Activated naive CD4-positive, alpha-beta T cell treated with anti-CD3 and anti-CD28 coated beads, Interleukin-2, amount 50 U/mL, for 16 hours (primary cell): ENCODE measurements at places on chromosomes 3 and 15.

DNA sequence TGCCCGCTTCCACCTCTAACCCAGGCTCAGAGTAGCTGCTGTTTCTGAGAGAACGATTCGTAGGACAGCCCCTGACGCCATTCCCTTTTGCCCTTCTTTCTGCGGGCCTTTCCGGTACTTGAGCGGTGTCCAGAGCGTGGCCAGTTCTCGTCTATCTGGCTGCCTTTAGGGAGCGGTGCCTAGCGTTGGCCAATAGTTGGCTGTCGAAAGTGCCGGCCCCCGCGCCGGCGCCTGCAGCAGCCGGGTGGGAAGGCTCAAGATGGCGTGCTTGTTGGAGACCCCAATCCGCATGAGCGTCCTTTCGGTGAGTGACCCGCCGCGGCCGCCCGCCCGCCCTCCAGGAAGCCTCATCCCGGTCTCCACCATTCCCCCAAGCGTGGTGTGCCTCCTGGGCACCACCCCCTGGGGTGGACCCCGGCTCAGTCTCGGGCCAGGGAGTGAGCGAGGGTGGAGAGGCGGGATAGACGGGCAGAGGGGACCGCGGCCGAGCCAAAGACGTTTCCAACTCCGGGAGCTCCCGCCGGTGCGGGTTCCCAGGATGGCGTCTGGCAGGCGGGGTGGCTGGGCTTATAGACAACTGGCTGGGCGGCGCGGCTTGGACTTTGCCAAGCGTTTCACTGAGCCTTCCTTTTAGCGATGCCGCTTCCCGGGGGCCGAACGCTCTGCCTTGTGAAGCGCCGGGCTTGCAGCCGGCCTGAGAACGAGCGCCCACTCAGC, at the start of gene ARMC8:
TSS of gene ARMC8 (plus strand) at position 6 of the 717 bp plus-strand sequence. CDS start at position 260, 254 bp downstream.
- peak; percentile 42 for DNase-seq

DNA sequence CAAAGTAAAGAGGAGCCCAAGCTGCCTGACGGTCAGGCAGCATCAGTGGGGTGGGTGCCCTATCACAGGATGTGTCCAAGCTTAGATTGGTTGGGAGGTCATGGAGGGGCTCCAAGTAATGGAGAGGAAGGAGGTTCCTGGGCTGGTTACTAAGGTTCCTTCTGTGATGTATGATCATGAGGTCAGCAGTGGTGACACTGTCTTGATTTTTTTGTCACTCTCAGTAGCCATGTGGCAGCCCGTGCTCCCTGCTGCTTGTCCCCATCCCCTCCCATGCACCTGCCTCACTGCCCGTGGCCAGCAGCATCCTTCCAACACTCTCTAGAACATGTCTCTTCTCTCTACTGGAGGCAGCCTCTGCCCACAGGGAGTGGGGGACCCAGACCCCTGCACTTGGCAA, 261.7 kb downstream of the TLE3 start:
- DNase-seq: no peak

GRCh38 chr3:145176907-145177306, 984.1 kb downstream of the PLOD2 start:
- DNase-seq: no peak

- DNase-seq: no peak
These were observed 130.1 kb upstream of the PRICKLE2 start for GRCh38 chr3:64355401-64355807.

- DNase-seq: no peak
These were observed 263 bp downstream of the ST8SIA2 start for GRCh38 chr15:92393980-92394308.

GRCh38 chr3:31980530-31981205, 394 bp downstream of the OSBPL10 start:
- peak; percentile 59 for DNase-seq

- no peak for DNase-seq
These were observed 119.0 kb upstream of the DLG1 start for GRCh38 chr3:197417441-197417840.

DNA sequence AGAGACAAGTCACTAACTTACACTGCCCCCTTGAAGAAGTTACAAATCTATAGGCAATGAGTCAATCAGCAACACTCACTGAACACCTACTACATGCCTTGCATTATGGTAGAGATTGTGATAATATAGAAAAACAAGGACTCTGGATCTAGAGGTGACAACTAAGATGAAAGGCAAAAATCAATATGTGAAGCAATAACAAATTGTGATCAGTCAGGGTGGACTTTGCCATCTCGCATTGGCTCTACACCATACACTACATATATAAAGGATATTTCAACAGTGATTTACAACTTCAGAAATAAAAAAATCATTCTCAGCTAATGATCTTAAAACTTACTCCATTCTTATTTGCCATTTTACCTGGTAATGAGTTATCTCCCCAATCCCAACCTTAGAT, 210.7 kb upstream of the CD96 start:
- no peak for DNase-seq

DNA sequence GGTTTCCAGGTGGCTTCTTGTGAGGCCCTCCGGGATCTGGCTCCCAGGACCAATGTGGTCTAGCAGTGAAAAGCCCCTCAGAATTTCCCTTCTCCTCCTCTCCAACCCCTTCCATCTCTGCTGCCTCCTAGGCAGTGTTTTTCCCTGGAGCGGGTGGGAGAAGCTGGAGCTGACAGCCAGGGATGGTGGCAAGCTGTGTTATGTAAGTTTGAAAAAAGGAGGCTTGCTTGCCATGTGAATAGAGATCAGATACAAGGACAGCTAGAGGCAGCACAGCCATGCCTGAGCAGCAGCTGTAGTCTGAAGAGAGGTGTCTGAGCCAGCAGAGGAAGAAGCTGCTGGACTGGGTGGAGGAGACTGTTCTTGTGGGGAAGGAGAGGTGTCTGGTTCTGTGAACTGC, 20.6 kb downstream of the SNAPC5 start:
- no peak for DNase-seq

GRCh38 chr3:188860147-188860546, 311.6 kb upstream of the TPRG1 start:
- no peak for DNase-seq

DNA sequence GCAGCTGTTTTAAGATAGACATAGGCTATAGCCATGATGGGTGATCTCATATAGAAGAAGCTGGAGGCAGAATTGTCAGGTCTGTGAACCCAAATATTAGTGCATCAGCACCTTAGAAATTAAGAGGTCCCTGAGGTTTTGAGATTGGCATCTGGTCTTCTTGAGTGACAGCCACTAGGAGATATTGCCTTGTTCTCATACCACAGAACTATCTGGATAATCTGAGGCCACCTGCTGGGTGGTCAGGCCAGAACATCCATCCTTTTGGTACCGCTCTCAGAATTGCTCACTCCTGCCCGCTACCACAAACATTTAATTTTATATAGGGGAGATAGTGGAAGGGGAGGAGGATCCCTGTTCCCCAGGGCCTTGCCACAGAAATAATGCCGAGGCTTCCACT, 210.6 kb upstream of the ZPLD1 start:
- DNase-seq: no peak

- DNase-seq: no peak
These were observed 23.1 kb downstream of the ISG20 start for GRCh38 chr15:88661761-88662556.

- DNase-seq: no peak
These were observed 123.8 kb downstream of the CBLB start for GRCh38 chr3:105745046-105745445.

DNA sequence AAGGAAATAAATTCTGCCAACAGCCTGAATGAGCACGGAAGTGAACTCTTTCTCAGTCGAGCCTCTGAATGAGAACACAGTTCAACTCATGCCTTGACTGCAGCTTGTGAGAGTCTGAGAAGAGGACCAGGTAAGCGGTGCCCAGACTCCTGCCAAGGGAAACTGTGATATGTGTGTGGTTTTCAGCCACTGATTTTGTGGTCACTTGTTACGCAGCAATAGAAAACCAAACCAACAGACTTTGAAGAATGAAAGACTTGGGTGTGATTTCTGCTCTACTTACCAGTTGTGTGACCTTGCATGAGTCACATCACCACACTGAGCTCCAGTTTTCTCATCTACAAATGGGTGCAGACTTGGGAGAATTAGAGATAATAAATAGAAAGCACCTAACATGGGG, 30.6 kb upstream of the FAM107A start:
- no peak for DNase-seq

DNA sequence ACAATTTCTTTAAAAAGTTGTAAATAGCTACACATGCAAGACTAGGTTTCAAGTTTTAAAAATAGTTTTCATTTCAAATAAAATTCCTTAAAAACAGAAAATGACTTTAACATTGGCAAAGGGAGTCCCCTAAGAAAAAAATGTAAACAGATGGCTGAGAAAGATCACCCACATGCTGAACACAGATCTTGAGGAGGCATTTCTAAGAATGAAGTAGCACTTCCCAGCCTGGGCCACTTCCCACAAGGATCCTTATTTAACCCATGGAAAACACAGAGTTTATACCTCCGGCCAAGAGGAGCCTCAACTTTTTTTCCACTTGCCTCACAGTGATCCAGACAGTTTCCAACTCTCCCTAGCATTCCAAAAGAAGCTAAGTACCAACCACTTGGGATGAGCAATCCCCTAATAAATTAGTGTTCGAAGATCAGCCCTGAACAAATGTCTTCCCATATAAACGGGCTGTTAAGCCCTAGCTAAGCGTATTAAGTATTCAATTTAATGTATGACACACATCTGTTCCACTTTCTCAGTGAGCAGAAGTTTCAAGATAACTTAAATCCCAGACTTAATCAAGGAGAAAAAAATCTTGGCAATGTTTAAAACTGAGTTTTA, 61.4 kb downstream of the GADL1 start:
- DNase-seq: no peak

GRCh38 chr3:130865489-130865888, 28.4 kb upstream of the ATP2C1 start:
- DNase-seq: no peak

DNA sequence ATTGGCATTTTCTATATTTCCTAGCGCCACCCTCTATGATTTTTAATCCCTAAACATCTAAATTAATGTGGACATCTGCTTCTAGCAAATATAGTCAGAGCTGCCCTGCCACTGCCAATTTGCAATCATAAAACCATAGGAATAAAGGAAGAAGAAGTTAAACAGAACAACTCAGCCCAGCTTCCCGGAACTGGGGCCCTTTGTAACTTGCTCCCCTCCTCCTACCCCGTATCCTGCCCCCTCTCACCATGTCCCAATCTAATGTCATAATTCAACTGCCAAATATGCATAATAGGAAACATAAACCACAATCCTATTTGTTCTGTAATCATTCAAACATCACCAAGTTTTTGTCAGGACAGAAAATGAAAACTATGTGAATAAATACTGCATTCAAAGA, 74.4 kb upstream of the ACP3 start:
- DNase-seq: no peak

- no peak for DNase-seq
These were observed 46.8 kb downstream of the CMTM6 start for GRCh38 chr3:32455609-32456428.

GRCh38 chr3:43148033-43148432, 42.2 kb upstream of the POMGNT2 start:
- no peak for DNase-seq

DNA sequence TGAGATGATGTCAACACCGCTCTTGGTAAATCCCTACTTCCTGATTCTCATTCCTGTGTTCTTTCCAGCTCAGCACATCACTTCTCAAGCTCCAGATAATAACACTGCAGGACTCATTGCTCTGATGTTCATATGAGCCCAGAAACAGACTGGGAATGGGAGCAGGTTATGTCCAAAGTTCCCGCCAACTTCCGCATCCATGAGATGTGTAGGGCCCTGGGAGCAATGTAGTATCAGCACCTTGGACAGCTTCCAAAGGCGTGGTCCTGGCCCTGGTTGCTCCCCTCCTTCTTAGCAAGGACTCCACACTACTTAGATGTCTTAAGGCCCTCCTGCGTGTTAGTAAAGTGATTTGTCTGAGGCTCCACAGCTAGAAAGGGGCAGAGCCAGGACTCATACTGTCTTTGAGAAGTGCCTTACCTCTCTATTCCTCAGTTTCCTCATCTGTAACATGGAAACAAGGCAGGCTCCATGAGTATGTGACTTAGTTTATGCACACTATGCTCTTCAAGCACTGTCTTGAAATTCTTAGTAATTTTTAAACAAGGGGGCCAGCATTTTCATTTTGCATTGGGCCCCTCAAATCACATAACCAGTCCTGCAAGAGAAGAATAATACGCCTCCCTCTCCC, 27.9 kb upstream of the SLC6A1 start:
- DNase-seq: no peak

- no peak for DNase-seq
These were observed 160.5 kb downstream of the THSD4 start for GRCh38 chr15:71275566-71276335.

GRCh38 chr3:52429779-52430415, 15.0 kb downstream of the SEMA3G start:
- no peak for DNase-seq

DNA sequence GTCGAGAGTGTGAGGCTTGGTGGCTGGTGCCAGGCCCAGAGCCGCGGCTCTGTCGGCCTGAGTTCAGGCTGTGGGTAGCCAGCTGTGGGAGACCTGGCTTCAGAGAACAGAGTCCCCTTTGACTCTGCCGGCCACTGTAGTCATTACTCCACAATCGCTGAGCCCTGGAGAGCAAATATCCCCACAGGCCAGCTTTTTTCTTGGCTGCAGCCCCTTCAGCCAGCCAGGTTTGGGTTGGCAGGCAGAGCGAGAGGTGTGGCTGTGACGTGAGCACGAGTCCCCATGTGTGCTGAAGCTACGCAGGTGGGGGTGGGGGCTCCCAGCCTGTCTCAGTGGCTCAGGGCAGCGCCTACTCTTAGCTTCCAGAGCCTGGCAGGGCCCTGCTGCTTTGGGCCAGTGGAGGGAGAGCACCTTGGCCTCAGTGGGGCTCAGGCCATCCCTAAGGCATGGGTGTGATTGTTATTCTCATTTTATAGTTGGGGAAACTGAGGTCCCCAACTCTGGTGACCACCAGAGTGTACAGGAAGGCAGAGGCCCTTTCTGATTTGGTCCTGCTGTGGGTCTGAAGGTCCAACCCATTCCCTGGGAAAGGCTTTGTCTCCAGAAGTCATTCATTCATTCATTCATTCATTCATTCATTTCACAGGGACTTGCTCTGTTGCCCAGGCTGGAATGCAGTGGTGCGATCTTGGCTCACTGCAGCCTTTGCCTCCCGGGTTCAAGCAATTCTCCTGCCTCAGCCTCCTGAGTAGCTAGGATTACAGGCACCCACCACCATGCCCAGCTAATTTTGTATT, 45.7 kb upstream of the LCTL start:
- no peak for DNase-seq

GRCh38 chr15:76994001-76994400, 925 bp upstream of the PSTPIP1 start:
- DNase-seq: peak; percentile 45

DNA sequence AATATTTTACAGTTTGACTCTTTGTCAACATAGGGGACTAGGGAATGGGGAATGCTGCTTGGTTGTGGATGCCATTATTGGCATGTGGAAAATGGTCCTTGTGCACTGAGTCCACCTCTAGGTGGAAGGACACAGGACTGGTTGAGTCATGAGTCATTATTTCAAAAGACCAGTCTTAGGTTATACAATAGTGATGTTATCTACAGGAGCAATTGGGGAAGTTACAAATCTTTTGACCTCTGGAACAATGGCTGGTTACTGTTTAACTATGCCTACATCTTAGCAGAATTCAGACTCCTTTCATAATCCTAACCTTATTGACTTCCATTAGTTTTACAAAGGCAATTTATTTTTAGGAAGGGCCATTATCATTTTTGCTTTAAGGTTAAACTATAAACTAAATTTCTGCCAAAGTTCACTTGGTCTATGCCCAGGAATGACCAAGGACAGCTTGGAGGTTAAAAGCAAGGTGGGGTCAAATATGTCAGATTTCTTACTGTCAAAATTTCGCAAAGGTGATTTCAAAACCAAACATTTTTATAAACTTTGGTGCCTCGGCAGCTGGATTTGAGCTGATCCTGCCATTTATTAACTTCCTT, 11.8 kb upstream of the CCR8 start:
- DNase-seq: no peak
